ENCODE measurements at places on chromosomes 5 and 9.

GRCh38 chr5:155406815-155407214 lies 393.3 kb downstream of the KIF4B start:
- H3K27me3 ChIP-seq: no peaks in the 10 kb centered on the region
- H3K27ac ChIP-seq: no peak overlapping the region
- no peaks in the 10 kb centered on the region for H3K36me3 ChIP-seq
- H3K4me1 ChIP-seq: no peaks in the 10 kb centered on the region

DNA sequence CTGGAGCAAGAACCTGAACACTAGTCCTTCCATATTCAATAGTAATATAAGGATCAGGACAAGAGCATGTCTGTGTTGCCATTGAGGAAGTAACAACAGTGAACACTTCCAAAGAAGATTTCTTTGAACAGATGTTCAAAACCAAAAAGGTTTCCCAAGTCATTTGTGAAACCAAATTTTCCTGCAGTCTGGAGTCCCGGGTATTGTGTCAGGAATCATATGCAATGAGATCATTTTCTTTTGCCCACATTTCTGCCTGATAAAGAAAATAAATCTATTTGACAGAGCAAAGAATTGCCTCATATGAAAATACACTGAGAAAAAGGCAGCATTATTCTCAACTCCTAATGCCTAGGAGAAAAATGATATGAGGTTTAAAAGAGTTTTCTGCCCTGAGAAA lies 151.7 kb downstream of the SNX18 start:
- no peaks in the 10 kb centered on the region for H3K27me3 ChIP-seq
- no peak overlapping the region for H3K4me3 ChIP-seq
- no peaks in the 10 kb centered on the region for H3K4me1 ChIP-seq

- H3K27ac ChIP-seq: no peak overlapping the region
- H3K27me3 ChIP-seq: no peaks in the 10 kb centered on the region
- no peak for DNase-seq
Measured at GRCh38 chr9:110876929-110877328, 161.3 kb downstream of the LPAR1 start.

- H3K4me3 ChIP-seq: no peak overlapping the region
- no peak for DNase-seq
Measured at GRCh38 chr5:123827811-123828210, 315.8 kb downstream of the CSNK1G3 start.

DNA sequence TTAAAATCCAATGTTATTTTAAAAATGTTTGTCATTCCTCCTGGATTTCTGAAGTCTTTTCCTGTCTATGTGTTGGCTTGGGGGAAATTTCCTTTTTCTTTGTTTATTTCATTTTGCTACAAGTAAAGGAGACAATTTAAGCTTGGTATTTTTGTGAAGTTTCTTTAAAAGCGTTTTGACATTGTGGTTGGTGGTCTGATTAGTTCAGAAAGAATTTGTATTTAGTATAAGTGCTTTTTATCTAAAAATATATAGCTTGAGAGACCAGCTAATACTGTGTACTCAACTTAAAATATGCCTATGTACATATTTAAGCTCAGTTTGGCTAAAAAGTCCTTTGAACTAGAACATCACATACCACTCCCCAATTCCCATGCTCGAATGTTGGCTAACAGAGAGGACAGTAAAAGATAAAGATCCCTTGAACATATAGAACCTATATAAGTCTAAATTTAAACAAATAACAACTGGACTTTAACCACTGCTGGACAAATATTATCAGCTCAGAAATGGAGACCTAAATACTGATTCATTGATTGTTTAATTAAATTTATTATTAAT lies 237.6 kb downstream of the TLE4 start:
- DNase-seq: no peak
- H3K27me3 ChIP-seq: no peaks in the 10 kb centered on the region
- no peak overlapping the region for H3K4me3 ChIP-seq
- H3K27ac ChIP-seq: no peak overlapping the region

DNA sequence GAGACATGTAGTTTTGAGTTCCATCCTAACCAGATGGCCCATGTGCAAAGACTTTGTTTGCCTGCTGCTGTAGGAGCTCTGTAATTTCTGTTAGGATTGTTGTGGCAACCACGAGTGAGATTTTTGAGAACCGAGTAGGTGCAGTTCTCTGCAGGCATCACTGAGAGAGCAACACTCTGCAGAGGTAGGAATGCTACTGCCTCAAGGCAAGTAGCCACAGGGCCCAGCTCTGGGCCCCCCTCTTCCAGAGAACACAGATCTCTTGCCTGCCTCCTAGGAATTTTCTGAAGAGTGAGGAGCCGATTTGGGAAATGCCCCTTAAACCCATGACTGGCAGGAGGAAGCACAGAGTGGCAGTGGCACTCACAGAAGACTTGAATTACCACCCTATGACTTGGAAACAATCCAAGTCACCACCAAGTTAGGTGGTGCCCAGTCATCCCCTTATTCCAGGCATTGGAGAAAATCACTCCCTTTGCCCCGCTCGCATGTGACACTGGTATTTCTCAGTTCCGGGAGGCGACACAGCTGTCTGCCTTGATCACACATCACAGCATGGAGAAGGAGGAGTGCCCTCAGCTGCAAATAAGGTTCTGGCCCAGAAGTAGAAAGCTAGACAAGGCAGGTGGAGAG lies 52.5 kb upstream of the SLC2A8 start:
- no peaks in the 10 kb centered on the region for H3K27me3 ChIP-seq
- H3K36me3 ChIP-seq: no peaks in the 10 kb centered on the region
- H3K4me3 ChIP-seq: no peak overlapping the region
- no peaks in the 10 kb centered on the region for H3K4me1 ChIP-seq

DNA sequence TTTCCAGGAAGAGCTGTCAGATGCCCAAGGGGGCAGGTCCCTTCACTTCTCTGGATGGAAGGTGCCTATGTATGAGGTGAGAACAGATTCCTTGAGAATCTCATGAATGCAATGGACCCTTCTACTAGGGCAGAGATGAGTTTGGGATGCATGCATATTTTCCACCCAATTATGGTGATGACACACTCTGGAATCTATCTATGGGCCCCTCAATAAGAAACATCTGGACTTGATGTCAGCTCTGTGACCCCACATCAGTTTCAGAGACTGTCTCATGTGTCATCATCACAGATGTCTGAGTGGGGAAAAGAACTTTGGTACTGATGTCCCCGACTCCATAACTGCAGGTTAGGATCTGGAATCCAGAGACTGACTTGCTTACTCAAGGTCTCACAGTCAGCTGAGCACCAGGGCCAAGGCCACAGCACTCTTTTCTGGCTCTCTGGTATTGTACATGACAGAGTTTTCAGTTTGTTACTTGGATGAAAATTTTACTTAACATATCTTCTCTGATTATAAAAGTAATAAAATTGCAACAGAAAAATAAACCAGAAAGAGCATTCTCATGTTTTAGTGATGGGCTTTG lies 177.0 kb downstream of the DCP2 start:
- H3K36me3 ChIP-seq: no peaks in the 10 kb centered on the region
- no peak overlapping the region for H3K27ac ChIP-seq
- no peak for DNase-seq
- no peak overlapping the region for H3K4me3 ChIP-seq

GRCh38 chr5:151126199-151126645 lies 31.4 kb downstream of the ANXA6 start:
- no peaks in the 10 kb centered on the region for H3K27me3 ChIP-seq
- H3K36me3 ChIP-seq: no peaks in the 10 kb centered on the region
- no peak overlapping the region for H3K4me3 ChIP-seq
- no peak overlapping the region for H3K27ac ChIP-seq

GRCh38 chr9:122978601-122979000 lies 37.8 kb downstream of the RABGAP1 start:
- no peaks in the 10 kb centered on the region for H3K27me3 ChIP-seq
- H3K27ac ChIP-seq: no peak overlapping the region
- H3K4me3 ChIP-seq: no peak overlapping the region
- DNase-seq: no peak
- no peaks in the 10 kb centered on the region for H3K36me3 ChIP-seq

DNA sequence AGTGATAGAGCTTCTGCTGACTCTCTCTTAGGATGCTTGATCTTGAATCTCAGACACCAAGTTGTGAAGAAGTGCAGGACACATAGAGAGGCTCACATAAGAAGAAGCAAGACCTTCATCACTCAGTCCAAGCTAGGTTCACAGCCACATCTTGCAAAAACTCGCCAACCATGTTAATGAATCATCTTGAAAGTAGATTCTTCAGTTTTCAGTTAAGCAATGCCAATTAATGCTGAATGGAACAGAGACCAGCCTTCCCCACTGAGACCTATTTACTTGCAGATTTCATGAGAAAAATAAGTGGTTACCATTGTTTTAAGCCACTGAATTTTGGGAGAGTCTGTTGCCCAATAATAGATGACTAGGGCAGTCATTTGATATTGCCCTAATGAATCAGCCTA lies 217.7 kb upstream of the EDIL3 start:
- H3K4me1 ChIP-seq: no peaks in the 10 kb centered on the region
- no peaks in the 10 kb centered on the region for H3K36me3 ChIP-seq
- no peak overlapping the region for H3K4me3 ChIP-seq
- H3K27me3 ChIP-seq: no peaks in the 10 kb centered on the region

- DNase-seq: no peak
- no peaks in the 10 kb centered on the region for H3K4me1 ChIP-seq
- no peaks in the 10 kb centered on the region for H3K36me3 ChIP-seq
- no peak overlapping the region for H3K27ac ChIP-seq
- H3K27me3 ChIP-seq: no peaks in the 10 kb centered on the region
Measured at GRCh38 chr5:53298841-53299240, 181.6 kb upstream of the FST start.

DNA sequence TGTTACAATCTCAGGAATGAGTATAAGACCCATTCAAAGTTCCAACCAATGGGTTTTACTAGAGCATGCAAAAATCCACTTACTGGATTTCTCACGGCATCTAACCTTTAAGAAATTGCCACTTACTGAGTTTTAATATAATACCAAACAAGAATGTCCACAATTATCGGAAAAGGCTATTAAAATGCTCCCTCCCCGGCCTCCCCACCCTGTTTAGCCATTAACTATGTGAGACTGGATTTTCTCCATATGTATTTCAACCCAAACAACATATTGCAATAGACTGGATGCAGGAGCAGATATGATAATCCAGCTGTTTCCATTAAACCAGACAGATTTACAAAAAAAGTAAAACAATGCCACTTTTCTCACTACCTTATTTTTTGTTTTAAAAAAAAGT lies 4.1 kb downstream of the AGTPBP1 start:
- no peak overlapping the region for H3K4me3 ChIP-seq
- no peaks in the 10 kb centered on the region for H3K27me3 ChIP-seq
- H3K4me1 ChIP-seq: peaks cover 5% of the 10 kb centered on the region
- no peak for DNase-seq
- H3K36me3 ChIP-seq: no peaks in the 10 kb centered on the region

DNA sequence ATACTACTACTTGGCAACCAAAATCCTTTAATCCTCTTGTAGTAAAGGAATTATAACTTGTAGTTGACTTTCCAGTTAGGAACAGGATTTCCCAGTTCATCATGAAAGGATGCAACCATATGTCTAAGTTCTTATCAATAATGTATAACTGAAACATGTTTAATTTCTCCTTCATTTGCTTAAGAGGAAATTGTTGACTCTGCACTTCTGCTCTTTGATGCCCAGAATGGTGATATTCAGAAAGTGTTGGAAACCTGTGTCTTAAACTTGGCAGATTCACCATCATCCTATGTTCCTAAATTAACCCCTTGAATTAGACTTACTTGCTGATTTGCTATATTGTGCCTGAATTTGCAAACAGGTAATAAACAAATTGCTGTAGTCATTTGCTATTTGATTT lies 201.5 kb downstream of the PTPRD start:
- H3K27ac ChIP-seq: no peak overlapping the region
- H3K36me3 ChIP-seq: no peaks in the 10 kb centered on the region
- no peak for DNase-seq
- H3K27me3 ChIP-seq: no peaks in the 10 kb centered on the region
- no peak overlapping the region for H3K4me3 ChIP-seq
- H3K4me1 ChIP-seq: no peaks in the 10 kb centered on the region

- peak overlapping the region; percentile 82 for H3K27ac ChIP-seq
- H3K4me1 ChIP-seq: no peaks in the 10 kb centered on the region
- DNase-seq: peak; percentile 46
- no peaks in the 10 kb centered on the region for H3K36me3 ChIP-seq
- H3K27me3 ChIP-seq: no peaks in the 10 kb centered on the region
Measured at GRCh38 chr5:116573702-116574366, 789 bp downstream of the SEMA6A start.

DNA sequence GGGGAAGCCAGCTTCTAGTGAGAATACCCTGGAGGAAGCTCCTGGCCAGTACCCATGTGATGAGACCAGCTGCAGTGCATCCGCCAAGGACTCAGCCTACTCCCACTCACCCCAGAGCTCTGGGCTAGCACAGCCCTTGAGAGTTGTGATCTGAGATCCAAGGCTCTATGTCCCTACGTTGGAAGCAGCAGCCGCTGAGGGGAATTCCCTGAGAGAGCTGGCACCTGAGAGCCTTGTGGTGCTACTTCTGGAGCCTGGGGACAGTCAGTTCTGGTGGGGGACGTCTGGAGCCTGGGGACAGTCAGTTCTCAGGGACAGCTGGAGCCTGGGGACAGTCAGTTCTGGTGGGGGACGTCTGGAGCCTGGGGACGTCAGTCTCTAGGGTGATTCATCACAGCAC lies 39.2 kb downstream of the PDZD2 start:
- no peaks in the 10 kb centered on the region for H3K4me1 ChIP-seq
- DNase-seq: no peak
- no peaks in the 10 kb centered on the region for H3K27me3 ChIP-seq
- H3K4me3 ChIP-seq: no peak overlapping the region

DNA sequence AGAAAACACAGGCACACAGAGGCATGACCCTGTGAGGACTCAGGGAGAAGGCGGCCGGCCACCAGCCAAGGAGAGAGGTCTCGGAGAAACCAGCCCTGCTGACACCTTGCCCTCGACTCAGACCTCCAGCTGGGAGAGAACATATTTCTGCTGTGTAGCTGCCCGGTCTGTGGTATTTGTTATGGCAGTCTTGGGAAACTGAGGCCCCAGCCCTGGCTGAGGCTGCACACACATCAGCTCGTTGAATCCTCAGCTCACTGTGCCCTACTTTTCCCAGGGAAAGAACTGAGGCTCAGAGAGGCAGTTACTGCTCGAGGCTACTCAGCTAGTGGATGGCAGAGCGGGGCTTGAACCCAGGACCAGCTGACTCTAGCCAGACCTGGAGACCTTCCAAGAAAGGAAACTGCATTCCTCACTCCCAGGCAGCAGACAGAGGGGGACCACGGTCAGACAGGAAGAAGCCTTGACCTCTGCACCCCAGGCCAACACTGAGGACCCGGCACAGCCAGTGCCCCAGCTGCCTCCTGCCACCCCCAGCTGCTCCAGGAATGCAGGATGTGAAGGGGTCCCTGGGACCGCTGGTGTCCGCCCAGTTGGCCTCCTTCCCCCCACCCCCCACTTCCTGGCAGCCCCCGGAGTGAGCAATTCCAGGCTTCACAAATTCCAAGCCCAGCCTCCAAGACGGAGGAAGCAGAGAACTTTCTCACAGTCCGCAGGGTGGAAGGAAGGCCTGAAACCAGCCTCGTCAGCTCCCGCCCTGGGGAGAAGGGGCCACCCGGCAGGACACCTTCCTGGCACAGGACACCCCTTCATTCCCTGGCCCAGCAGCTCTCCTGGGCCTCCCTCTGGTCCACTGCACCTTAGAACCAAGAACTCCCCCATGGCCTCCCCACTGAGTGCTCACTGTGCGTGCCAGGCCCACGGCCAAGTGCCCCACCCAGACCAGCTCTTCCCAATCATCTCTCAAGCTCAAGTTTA lies 69.9 kb downstream of the LRSAM1 start:
- no peaks in the 10 kb centered on the region for H3K27me3 ChIP-seq
- H3K36me3 ChIP-seq: peaks cover 30% of the 10 kb centered on the region
- no peak overlapping the region for H3K4me3 ChIP-seq
- peaks cover 12% of the 10 kb centered on the region for H3K4me1 ChIP-seq
